ENCODE measurements at places on chromosomes 12 and 14. TPM values are rescaled to one million over a fixed set of nuclear protein-coding genes. Genes with fewer than 3 reads are reported as not detected.

The TAS2R7 gene
- not detected for total RNA-seq

The FOXA1 gene
- not detected for total RNA-seq

The CORO1C gene
- total RNA-seq: 213 TPM

The KRT5 gene
- total RNA-seq: 0.13 TPM

The SERPINA5 gene
- 0.26 TPM for total RNA-seq

The PPM1H gene
- total RNA-seq: 1.3 TPM

The AKAP5 gene
- 0.13 TPM for total RNA-seq

The RIPK3 gene
- 1.8 TPM for total RNA-seq

The SPIC gene
- not detected for total RNA-seq

The OTOGL gene
- 0.26 TPM for total RNA-seq

The PGF gene
- 44.8 TPM for total RNA-seq

The FAM90A1 gene
- total RNA-seq: not detected

Data from dermis microvascular lymphatic vessel endothelial cell (primary cell).